Endodermal cell (in vitro differentiated cells): ENCODE measurements at places on chromosomes 11 and 22. TPM values are rescaled to one million over a fixed set of nuclear protein-coding genes. Genes with fewer than 3 reads are reported as not detected.
A peak's percentile ranks its signal among the peaks of the same experiment; 100 is the strongest.

The IGF2 gene
- total RNA-seq: 5.1 and 6.8 TPM in 2 replicates

The OPCML gene
- 0.49 to 1.2 TPM in 2 of 3 replicates, not detected in the other for total RNA-seq

The DDI1 gene
- not detected in 2 replicates for total RNA-seq

The H19 gene
- 0.40 to 0.55 TPM (median 0.42 TPM) in 3 replicates for total RNA-seq

The PGA3 gene
- not detected in 3 replicates for total RNA-seq

The BBOX1 gene
- total RNA-seq: not detected in 2 replicates

- no peak overlapping the region for H3K4me3 ChIP-seq
- DNase-seq: no peak
- H3K36me3 ChIP-seq: no peaks in the 10 kb centered on the region
- H3K27me3 ChIP-seq: no peaks in the 10 kb centered on the region
These were observed 17.1 kb upstream of the APOL4 start for GRCh38 chr22:36218648-36219193.

DNA sequence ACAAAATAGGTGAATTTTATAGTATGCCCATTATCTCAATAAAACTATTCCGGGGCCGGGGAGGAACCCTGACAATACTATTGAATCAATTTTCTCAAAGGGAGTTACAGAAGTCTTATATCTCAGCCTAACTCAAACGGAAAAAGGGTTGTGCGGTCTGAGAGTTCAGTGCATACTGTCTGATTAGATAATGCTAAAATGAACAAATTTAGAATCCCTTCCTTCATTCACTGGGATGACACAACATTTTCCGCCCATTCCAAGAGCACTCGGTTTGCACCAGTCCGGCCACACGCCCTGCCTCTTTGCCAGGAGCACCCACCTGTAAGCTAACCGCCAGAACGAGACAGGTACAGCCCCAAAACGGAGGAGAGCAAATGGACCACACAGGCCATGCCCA, 50.0 kb upstream of the NFRKB start:
- H3K4me1 ChIP-seq: no peaks in the 10 kb centered on the region
- H3K27ac ChIP-seq: no peak overlapping the region
- no peak for DNase-seq
- H3K36me3 ChIP-seq: peaks cover 23% of the 10 kb centered on the region
- H3K4me3 ChIP-seq: no peak overlapping the region

DNA sequence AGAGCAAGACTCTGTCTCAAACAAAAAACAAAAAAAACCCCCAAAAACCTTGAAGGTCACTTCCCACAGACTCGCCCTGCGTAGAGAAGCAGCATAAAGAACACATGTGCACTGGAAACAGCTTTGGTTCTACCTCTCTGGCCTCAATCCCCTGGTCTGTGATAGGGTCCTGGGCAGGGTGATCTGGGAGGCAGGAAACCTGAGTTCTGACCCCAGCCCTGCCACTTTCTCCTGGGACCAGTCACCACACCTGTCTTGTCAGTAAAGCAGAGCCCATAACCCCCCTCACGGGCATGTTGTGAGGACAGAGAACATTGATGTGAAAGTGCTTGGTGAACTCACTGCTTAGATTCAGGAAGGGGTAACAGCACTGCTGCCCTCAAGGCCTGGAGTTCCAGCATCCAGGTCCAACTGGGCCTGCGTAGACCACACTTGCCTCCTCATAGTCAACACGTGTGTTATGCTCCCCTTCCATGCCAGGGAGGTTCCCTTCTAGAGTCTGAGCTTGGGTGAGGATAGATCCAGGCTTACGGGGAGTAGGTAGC, 11.4 kb downstream of the UCP2 start:
- H3K27ac ChIP-seq: no peak overlapping the region
- no peaks in the 10 kb centered on the region for H3K4me1 ChIP-seq
- DNase-seq: no peak
- H3K4me3 ChIP-seq: no peak overlapping the region

DNA sequence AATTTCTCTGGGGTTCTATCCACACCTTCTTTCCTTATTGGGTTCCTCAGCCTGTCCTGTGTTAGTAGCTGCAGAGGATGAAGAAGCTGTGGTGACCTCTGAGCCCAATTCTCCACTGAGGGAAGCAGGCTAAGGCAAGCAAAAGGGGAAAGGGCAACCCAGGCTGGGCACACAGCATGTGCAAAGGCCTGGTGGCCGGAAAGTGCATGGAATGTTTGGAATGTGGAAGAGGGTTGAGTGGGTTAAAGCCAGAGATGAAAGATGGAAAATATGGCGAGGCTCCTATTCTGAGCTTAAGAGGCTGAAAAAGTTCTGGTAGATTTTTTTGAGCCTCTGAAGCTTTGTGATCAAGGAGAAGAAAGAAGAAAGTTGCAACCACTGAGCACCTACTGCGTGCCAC, 247.1 kb downstream of the MIAT start:
- H3K4me1 ChIP-seq: no peaks in the 10 kb centered on the region
- H3K4me3 ChIP-seq: no peak overlapping the region
- DNase-seq: peak; percentile 59

- H3K27ac ChIP-seq: no peak overlapping the region
- H3K4me1 ChIP-seq: no peaks in the 10 kb centered on the region
- H3K36me3 ChIP-seq: peaks cover 87% of the 10 kb centered on the region
- H3K4me3 ChIP-seq: no peak overlapping the region
- H3K27me3 ChIP-seq: no peaks in the 10 kb centered on the region
These were observed 29.5 kb upstream of the APOA1 start for GRCh38 chr11:116866804-116867455.

GRCh38 chr22:25930083-25930482, 188.1 kb downstream of the MYO18B start:
- DNase-seq: peak; percentile 41
- H3K4me1 ChIP-seq: no peaks in the 10 kb centered on the region
- H3K4me3 ChIP-seq: no peak overlapping the region
- no peaks in the 10 kb centered on the region for H3K36me3 ChIP-seq

- no peak for DNase-seq
- no peaks in the 10 kb centered on the region for H3K27me3 ChIP-seq
- H3K27ac ChIP-seq: no peak overlapping the region
- no peak overlapping the region for H3K4me3 ChIP-seq
- no peaks in the 10 kb centered on the region for H3K36me3 ChIP-seq
These were observed 182.5 kb downstream of the TTC28 start for GRCh38 chr22:28497188-28497587.
